ENCODE measurements at places on chromosomes 7 and 10.

DNA sequence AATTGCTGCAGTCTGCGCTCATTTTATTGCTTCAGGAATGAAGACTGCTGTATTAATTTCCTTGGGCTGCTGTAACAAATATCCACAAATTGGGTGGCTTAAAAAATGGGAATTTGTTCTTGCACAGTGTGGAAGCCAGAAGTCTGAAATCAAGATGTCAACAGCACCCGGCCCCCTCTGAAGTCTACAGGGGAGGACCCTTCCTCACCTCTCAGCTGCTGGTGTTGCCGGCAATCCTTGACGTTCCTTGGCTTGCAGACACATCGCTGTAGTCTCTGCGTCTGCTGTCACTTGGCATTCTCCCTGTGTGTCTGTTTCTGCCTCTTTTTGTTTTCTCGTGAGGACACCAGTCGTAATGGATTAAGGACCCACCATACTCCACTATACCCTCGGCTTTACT, 166.2 kb downstream of the PTPN20 start:
- no peak for DNase-seq

- DNase-seq = no peak
Observed at GRCh38 chr7:40647719-40648118, 512.9 kb downstream of the SUGCT start.

DNA sequence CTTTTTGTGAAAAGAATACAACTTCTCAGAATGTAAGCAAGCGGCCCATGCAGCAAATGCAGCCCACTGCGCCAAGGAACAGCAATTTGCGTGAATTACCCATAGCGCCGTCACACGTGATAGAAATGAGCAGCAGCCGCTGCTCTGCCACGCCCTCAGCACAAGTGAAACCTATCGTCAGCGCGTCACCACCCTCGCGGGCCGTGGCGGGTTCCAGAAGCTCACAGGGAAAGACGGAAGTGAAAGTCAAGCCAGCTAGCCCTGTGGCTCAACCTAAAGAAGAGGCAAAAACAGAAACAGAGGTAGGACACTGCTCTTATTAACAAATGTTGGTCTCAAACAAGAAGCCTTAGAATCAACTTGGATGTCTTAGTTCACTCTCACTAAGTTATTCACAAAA, 70.5 kb downstream of the SHH start:
- DNase-seq = no peak

DNA sequence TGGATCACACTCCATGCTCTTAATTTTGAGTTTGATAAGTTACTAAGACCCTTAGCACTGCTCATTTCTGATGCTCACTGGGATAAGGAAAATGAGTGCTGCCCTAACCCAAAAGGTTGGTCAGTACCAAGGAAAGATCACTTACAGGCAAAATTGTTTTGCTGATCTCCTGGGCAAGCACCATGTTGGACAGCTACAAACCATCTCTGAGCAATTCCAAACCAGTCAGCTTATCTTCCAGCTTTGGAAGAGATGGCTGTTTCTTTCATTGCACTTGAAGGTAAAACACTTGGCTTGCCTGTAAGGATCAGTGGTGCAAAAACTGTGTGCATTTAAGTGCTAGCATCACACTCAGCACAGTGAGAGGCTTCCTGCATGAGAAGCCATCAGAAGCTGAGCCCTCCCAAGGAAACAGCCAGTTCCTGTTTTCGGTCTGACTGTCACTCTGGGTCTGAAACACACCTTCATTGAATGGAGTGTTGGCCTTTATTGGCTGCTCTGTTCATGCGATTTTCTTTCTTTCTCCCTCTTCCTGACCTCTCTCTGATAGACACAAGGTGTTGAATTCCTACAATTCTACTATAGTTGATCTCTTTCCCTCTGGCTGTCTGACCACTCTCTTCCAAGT, 126.4 kb upstream of the GHITM start:
- DNase-seq = peak; percentile 5

DNA sequence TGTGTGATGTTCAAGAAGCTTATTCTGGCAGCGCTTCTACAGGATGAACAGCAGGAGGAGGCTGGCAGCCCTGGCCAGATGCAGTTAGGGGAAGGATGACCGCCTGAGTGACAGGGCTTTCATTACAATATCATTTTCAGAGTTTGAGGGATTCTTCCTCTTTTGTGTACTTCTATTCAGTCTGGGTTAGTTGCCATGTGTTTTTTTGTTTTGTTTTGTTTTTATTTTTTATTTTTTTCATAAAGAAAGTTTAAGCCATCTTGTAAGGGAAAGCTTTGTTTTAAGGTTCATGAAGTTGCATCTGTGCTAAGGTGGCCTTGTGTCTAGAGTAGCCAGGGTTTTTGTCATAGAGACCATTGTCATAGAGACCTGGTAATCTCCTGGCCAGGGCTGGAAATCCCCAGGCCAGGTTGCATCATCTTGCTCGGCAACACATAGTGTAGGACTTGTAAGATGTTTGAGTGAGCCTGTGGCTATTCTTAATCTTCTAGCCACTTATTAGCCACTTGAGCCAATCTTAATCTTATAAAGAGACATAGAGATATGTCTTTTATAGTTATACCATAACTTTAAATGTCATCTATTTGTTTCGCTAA, 230.5 kb upstream of the TMEM229A start:
- no peak for DNase-seq

DNA sequence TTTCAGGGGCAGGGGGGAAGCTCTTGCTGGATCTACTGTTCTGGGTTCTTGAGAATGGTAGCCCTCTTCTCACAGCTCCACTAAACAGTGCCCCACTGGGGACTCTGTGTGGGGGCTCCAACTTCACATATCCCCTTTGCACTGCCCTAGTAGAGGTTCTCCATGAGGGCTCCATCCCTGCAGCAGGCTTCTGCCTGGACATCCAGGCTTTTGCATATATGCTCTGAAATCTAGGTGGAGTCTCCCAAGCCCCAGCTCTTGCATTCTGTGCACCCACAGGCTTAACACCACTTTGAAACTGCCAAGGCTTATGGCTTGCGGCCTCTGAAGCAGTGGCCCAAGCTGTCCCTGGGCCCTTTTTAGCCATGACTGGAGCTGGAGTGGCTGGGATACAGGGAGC, 150.7 kb downstream of the LRMDA start:
- no peak for DNase-seq

DNA sequence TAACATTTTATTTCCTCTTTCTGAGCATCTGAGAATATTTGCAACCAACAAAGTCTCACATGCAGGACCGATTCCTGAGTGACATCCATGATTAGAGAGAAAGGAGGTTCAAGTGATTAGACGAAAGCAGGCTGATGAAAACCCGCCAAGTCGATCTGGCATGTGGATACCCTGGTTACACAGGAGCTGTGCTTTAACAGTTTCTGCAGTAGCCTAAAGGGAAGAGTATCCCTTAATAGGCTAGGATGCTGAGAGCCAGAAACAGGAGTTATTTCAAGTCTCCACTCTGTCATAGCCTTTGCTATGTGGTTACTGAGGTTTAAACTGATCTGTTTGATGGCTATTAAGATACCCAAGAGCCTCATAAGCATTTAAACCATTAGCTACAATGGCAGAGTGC, 82.5 kb downstream of the PRKCQ start:
- no peak for DNase-seq

- DNase-seq = no peak
Observed at GRCh38 chr7:342681-343216, 52.8 kb downstream of the FOXL3 start.

DNA sequence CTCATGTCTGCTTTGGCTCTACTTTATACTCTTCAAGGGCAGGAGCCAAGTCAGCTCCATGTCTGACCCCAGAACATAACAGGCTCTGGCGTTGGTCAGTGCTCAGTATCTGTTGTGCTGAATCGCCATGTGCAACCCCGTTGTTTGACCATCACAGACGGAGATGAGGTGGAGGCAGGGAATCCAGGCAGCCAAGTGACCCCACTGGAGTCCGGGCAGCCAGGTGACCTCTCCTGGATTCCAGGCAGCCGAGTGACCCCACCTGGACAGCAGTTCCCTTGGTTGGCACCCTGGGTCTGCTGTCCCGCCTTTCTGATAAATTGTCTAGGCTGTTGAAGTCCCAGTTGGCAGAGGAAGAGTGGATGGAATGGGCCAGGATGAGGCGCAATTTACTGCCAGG, 232.2 kb downstream of the TCERG1L start:
- no peak for DNase-seq

DNA sequence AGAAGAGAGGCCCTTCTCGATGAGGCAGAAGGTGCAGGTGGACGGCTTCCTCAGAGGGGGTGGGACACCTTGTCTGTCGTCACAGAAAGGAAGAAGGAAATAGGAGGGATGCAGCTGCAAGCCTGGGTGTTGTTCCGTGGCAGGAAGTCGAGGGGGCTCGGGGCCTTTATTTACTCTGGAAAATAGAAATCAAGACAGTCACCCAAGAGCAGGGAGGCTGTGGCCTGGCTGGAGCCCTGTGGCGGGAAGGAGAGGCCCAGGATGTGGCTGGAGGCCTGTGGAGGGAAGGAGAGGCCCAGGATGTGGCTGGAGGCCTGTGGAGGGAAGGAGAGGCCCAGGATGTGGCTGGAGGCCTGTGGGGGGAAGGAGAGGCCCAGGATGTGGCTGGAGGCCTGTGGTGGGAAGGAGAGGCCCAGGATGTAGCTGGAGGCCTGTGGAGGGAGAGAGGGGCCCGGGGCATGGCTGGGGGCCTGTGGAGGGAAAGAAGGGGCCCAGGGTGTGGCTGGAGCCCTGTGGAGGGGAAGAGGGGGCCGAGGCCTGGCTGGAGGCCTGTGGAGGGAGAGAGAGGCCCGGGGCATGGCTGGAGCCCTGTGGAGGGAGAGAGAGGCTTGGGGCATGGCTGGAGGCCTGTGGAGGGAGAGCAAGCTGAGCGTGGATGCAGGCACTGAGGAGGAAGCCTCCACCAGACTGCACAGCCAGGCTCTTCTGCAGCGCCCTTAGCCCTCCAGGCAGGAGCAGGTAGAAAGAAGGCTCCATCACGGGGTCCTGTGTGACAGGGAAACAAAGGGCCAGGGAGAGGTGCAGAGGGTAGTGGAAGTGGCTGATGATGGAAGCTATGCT, 97.3 kb upstream of the SFMBT2 start:
- DNase-seq = peak; percentile 60

GRCh38 chr10:6603142-6604125, 23.4 kb upstream of the PRKCQ start:
- DNase-seq = no peak

DNA sequence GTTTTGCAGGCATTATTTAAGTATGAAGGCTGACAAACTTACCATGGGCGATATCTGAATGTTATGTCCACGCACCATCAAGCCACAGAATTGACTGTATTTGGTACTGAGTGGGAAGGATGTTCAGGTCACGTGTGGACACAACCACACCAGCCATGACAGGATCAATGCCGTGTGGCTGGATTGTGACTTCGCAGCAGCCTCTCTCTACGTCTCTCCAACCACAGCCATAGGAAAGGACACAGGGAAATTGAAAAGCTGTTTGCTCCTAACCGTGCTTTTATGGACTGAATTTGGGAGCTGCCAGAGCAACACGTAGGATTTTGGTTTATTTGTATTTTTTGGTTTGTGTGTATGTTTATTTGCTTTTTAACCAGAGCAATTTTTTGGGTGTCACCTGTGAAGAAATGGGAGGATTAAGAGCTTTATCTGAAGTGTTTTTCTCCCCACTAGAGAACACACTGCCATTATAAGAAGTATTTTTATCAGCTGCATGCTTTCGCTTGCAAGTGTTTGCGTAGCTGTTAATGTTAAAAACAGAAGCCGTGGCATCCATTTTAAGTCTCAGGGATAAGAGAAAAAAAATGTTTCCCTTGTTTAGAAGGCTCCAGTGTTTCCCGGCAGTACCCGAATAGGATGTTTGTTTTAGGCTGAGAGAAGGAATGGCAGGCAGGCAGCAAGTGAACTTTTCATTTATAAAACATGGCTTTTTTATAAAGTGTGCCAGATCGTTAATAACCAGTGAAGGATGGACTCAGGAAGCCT, 401.1 kb upstream of the NFE2L3 start:
- DNase-seq = no peak

DNA sequence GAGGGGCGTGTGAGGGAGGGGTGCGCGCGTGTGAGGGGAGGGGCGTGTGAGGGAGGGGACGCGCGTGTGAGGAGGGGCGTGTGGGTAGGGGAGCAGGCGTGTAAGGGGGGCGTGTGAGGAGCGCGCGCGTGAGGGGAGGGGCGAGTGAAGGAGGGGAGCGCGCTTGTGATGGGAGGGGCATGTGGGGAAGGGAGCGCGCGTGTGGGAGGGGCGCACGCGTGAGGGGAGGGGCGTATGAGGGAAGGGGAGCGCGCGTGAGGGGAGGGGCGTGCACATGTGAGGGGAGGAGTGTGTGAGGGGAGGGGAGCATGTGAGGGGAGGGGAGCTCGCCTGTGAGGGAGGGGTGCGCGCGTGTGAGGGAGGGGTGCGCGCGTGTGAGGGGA, 19.1 kb downstream of the MXI1 start:
- DNase-seq = peak; percentile 81

DNA sequence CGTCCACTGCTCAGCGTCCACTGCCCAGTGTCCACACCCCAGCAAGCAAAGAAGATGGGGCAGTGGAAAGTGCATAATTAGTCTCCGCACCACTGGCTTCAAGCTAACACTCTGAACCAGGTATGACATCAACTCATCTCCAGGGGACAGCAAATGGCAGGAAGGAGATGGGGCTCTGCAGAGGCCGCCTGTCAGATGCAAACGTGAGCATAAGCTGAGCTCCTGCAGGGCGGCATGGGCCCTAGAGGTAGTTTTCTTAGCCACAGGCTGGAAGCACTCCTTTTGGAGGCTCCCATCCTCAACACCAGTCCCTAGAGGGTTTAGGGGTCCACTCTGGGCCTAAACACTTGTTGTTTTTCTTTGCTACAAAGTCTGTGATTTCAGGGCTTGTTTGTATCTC, 335.8 kb upstream of the MKI67 start:
- DNase-seq = no peak

- no peak for DNase-seq
Observed at GRCh38 chr10:43946445-43946844, 297.8 kb upstream of the ZNF32 start.

DNA sequence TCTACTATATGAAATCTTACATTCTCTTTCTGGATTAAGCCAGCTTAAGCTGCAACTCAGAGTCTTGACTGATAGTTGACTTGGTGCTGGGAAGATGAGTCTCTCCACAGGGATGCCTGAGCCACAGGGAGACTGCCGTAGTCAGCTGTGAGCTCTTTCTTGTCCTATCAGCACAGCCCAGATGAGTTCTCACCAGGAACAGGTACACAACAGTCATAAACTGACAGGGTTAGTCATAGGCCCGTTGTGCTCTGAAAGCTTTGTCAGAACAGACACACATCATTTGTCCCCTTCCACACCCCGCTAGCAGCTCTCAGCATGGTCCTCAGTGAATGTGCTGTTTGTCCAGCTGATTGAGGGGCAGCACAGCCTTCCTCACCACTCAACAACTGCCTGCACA, 221.6 kb downstream of the RPS24 start:
- no peak for DNase-seq

DNA sequence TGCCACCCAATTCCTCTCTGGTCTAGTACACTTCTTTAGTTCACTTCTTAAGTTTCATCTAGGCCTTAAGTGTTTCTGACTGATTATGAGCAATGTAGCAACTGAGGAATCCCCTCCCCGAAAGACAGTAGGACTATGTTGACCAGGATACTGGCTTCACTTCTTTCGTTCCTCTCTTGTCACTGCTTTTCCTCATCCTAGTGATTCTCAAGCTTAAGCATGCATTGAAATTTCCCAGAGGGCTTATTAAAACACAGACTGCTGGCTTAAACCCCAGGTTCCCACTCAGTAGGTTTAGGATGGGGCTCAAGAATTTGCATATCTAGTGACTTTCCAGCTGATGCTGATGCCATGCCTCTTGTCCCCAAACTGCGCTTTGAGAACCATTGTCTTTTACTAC, 164.6 kb upstream of the WNT16 start:
- DNase-seq = no peak

Measured in activated CD4-positive, alpha-beta T cell treated with anti-CD3 and anti-CD28 coated beads, Interleukin-2, Interleukin-4, amounts not matched to agents 100 ng/mL and 50 ng/mL, durations not matched to agents 16 hours and 8 hours (primary cell).